EL (cell line): ENCODE measurements at places on chromosomes 11 and 22.

- no peak for DNase-seq
Measured at GRCh38 chr22:48881326-48881980, 946.2 kb downstream of the BRD1 start.

GRCh38 chr11:120334332-120334731, 1.9 kb upstream of the ARHGEF12 start:
- DNase-seq = no peak

DNA sequence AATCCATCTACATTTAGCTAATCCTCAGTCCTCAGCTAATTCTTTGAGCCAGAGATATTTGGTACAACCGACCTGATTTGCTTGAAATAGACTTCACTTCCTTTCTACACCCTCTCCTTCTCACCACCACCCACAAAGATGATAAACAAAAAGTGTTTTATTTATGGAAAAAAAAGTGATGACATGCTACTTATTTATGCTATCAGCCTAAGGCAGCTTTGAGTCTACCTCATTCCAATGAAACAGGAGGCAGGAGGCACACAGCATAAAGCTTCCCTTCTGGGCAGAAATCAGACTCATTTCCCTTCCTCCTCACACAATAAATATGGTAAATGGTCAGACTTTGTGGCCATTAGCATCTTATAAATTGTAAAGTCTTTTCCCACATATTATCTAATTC, 325.7 kb downstream of the SOX6 start:
- peak; percentile 7 for DNase-seq

- DNase-seq = peak; percentile 72
Measured at GRCh38 chr11:66579017-66579606, 10.7 kb upstream of the CTSF start.

DNA sequence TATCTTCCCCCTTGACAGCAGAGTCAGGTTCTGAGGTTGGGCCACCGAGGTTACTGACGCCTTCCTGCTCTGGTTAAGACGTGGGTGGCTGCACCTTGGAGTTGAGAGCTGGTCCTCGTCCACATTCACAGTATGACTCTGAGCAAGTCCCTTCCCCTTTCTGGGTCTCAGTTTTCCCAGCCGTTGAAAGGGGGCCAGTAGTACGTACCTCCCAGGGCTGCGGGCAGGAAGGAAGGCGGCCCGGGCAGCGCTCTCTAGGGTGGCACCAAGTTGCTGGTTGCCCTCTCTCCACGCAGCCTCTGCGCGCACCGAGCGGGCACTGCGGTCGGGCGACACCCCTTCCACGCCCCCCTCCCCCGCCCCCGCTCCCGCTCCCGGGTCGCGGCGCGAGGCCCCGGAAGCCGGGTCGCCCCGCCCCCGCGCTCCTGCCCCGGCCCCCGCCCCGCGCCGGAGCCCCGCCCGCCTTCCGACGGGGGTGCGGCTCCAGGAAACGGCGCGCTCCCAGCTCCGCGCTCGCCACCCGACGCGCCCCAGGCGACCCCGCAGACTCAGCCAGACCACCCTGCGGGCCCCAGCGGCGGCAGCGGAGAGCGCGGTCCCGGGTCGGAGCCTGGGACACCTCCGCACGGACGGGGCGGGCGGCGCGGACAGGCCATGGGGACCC, at the start of gene EHBP1L1:
TSS of gene EHBP1L1 (plus strand) at position 486 of the 664 bp plus-strand sequence. CDS start 250 bp downstream, outside the sequence.
- DNase-seq = peak; percentile 62

DNA sequence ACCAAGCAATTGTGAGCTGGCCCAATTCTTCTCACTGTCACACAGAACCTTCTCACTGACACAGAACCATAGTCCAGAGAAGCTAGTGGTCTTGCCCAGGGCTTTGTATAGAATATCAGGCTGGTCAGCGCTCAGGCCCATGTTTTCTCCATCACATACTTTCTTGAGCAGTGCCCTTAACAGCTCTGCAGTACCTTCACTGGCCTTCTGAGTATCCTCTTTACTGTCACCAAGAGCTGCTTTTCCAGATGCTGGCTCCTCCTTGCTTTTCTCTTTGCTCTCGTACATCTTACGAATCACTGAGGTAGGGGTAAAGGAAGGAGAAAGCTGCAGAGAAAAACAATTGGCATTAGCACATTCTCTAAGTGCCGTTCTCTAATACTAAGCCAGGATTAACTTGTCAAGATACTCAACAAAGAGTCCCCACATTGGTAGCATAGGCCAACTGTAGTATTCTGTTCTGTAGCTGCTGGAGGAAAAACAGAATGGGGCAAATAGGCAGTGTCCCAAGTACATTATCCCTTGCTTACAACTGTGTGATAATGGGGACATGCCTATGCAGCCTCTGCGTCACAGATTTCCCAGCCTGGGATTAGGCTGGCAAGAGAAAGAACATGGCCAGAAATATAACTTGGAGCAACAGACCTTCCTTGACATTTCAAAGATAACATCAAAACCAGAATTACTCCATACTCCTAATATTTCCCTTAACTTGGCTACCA, 43.5 kb downstream of the DRG1 start:
- DNase-seq = no peak

DNA sequence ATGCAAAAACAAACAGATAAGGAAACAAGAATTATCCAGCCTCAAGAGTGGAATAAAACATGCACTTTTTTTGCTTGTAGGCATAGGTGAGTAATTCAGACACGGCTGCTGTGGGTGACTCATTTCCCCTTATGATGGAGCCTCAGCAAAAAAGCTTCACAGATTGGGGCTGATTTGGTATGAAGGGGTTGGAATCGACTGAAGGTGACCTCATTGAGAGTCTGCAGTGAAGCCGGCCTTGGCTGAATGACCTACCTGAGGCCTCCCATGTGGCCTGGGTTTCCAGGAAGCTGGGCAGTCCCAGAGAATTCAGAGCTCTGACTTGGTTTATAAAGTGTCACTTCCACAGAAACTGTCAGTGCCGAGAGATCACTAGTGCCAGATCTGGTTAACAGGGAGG, 34.2 kb upstream of the VPREB1 start:
- peak; percentile 59 for DNase-seq

DNA sequence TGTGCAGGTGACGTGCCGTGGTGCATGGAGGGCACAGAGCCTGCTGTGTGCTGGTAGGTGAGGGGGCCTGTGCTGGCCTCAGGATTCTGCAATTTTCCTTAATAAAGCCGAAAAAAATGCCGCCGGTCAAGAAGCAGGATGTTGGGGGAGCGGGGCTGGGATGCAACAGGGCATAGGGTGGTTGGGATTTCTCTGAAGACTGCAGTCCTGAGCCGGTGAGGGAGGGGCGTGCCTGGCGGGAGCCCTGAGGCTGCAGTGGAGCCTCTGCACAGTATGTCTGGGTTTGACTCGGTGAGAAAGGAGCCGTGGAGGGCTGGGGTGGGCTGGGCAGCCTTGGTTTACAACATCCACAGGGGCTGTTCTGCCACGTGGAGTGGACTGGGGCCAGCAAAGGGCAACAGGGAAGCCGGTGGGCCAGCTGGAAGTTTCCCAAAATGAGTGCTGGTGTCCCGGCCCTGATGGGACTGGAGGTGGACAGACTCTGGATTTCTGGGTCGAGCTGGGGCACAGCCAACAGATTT, 1.3 kb downstream of the CDHR5 start:
- no peak for DNase-seq

DNA sequence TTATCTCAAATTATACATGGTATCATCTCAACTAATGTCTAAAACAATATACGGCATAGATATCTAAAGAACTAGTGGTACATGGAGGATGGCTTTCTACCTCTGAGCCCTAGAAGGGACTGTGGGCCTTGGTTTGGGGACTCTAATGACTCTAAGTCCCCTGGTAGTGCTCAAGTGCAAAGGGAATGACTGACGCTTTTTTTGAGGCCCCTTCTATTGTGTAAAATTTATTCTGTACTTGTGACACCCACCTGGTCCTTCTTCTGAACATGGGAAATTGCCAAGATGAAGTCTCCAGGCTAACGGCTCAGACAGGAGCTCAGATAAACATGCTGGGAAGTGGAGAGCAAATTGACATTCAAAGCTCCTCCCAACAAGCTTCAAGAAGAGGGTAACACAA, 53.4 kb upstream of the IGLL5 start:
- no peak for DNase-seq

DNA sequence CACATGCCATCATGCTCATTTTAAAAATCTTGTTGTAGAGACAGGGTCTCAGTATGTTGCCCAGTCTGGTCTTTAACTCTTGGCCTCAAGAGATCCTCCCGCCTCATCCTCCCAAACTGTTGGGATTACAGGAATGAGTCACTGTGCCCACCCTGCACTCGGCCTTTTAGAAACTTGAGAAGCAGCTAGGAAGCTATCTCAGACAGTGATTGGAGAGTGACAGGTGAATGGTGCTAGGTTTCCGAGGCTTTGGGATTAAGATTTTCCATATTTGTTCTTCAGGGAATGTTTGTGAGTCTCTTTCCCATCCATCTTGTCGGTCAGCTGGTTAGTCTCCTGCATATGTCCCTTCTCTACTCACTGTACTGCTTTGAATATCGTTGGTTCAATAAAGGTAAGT, 10.5 kb downstream of the EI24 start:
- DNase-seq = no peak

GRCh38 chr11:102225689-102226568, 91.4 kb upstream of the BIRC3 start:
- peak; percentile 97 for DNase-seq

DNA sequence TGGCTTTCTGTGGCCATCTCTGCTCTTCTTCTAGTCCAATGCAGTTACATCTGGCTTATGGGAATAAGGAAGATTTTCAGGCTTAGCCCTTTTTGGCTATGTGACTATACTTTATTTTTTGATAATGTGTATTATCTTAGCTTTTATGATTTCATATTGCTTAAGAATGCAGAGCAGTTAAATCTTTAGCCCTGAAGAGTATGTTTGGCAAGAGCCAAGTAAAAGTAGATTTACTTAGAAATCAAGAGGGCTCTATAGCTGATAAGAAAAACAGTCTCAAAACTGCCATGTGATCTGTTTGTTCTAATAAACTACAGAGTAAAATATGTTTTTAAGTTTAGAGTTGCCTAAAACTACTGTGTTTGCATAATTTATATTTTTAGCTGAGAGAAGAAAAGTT, 61.2 kb downstream of the RNF169 start:
- DNase-seq = no peak

- peak; percentile 74 for DNase-seq
Measured at GRCh38 chr11:6468712-6469495, 4.8 kb downstream of the TRIM3 start.

- DNase-seq = no peak
Measured at GRCh38 chr22:26586556-26587325, 3.2 kb downstream of the TPST2 start.

DNA sequence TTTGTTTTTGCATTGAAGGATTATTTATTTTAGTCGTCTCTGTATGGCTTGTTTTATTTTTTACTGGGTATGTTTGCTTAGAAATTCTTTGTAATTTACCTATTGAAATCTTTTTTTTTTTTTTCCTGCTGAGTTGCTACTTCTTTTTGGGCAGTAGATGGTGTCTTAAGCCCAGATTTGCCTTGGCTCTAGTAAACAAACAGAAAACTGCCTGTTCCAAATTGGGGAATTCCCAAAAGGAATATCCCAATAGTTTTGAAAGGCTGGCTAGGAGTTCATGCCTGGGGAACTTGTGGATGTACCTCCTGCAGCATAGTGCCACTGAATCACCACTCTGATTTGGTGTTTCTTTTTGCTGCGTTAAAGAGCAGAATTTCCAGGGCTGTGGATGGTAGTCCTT, 17.7 kb downstream of the PAMR1 start:
- DNase-seq = no peak

GRCh38 chr11:83120327-83120726, 36.6 kb upstream of the PCF11 start:
- DNase-seq = peak; percentile 17

- DNase-seq = no peak
Measured at GRCh38 chr11:10604798-10605197, 36.3 kb upstream of the LYVE1 start.

DNA sequence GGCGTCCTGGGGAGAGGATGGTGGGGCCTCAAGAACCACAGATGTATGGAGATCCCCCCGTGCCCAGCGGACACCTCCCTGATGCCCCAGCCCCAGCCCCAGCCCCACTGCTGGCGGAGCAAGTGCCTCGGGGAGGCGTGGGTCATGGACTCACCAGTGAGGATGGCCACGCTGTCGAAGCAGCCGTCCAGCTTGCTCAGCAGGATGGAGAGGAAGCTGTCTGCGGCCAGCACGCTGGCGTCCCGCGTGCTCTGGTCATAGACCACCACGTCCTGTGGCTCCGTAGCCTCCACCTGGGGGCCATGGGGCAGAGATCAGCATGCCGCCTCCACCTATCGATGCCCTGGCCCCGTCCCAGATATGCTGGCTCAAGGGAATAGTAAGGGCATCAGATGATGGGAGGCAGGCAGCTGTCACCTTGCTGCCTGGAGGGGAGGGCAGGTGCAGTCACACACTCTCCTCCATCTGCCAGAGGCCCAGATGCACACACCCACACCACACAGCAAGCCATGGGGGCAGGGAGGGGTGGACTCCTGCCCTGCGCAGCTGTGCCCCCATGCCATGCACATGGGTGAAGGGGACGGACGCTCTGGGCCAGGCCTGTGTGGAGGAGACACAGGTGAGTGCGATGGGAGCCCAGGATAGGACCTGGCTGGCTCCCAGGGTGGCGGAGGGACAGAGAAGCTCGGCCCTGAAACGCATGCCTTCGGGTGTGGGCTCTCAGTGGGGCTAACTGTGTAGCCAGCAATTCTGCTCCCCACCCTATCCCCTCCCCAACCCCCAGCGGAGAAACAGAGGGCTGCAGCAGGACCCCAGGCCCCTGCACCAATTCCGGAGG, 8.2 kb downstream of the DUSP8 start:
- DNase-seq = no peak

GRCh38 chr22:36893262-36893661, 20.2 kb upstream of the CSF2RB start:
- no peak for DNase-seq

DNA sequence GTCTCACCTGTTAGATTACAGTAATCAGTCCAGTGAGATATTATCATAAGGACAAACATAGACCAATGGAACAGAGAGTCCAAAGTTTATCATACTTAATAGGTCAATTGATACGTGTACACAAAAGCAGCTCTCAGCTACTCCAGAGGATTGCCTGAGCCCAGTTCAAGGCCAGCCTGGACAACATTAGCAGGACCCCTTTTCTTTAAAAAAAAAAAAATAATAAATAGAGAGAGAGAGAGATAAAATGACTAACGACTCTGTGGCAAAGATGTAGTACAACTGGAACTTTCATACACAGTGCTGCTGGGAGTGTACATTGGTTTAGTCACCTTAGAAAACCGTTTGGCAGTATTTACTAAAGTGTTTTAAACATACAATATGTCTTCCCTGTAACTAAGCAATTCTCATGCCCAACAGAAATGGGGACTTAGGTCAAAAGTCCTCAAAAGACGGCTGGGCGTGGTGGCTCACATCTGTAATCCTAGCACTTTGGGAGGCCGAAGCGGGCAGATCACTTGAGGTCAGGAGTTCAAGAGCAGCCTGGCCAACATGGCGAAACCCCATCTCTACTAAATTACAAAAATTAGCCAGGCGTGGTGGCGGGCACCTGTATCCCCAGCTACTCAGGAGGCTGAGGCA, 10.6 kb downstream of the SNX32 start:
- no peak for DNase-seq

DNA sequence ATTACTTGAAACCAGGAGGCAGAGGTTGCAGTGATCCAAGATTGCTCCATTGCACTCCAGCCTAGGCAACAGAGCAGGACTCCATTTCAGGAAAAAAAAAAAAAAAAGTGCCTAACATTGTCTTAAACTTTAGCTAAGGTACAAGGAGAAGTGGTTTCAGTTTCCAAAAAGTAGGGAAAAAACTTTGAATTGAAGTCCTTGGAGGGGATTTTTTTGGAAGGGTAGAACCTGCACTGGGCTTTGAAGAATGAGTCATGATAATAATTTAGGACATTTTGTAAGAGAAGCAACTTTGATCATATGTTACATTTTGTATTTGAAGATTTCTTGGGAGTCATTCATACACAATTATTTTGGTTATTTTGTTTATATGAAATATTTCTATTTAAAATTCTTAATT, 31.8 kb upstream of the HIPK3 start:
- no peak for DNase-seq
